ENCODE measurements at places on chromosomes 11 and 22.
A peak's percentile ranks its signal among the peaks of the same experiment; 100 is the strongest.

DNA sequence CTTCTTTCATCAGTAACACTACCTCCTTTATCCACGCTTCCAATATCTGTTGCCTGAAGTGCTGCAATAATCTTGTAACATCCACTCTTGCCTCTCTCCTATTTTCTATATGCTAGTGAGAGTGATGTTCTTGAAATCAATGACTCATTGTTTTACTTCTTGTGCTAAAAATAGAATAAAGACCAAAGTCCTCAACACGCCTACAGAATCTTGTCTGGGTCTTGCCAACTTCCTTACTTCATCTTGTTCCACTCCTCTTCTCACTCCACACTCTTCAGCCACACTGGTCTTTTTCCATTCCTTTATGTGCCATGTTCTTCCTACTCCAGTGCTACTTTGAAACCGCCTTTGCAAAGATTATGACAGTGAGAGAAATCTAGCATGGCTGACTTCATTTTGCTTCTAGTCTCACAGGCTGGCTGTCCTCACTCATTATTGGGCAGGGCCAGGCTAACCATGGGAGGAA lies 136.4 kb downstream of the CCDC81 start:
- no peaks in the 10 kb centered on the region for H3K27me3 ChIP-seq
- H3K4me3 ChIP-seq, result no peak overlapping the region
- H3K36me3 ChIP-seq, result no peaks in the 10 kb centered on the region

DNA sequence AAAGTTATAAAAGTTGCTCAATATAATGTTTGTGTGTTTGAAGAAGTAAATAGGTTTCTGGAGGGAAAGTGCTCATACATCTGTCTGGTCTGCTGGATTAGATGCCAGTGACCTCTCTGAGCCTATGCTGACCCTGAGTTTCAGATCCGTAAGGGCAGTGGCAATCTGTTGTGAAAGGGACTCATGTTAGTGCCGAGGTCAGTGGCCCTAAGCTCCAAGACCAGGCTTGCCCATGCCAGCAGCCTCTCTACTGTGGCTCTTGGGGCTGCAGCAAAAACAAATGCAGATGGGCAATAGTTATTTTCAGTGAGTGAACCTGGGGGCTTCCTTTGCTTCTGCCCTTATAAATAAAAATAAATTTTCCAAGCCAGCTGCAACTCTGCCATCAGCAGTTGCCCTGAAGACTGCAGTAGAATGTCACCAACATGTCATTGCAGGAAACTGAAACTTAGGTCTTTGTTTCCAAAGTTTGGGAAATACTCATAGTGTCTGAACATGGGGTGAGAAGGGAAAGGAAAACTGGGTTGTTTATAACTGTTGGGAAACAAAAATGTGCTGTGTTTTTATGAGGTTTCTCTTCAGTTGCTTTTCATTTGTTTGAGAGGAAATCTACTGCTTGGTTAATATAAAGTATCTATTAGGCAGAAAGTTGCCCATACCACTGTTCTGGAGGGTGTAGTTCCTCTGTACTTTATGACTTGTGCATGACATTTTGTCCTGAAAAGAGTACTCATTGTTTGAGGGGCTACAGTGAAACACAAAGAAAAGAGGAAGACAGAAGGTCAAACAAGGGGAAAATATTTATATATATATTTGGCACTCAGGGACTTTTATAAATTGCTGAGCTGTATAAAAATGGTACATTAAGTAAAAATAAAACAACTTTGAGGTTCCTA lies 9.5 kb upstream of the MS4A4E start:
- DNase-seq, result no peak
- H3K4me3 ChIP-seq, result no peak overlapping the region
- no peaks in the 10 kb centered on the region for H3K27me3 ChIP-seq
- no peak overlapping the region for H3K27ac ChIP-seq
- H3K4me1 ChIP-seq, result peaks cover 4% of the 10 kb centered on the region
- 0 out of 2 replicates have a peak, but pooled peaks cover 3% of the 10 kb centered on the region for H3K36me3 ChIP-seq

DNA sequence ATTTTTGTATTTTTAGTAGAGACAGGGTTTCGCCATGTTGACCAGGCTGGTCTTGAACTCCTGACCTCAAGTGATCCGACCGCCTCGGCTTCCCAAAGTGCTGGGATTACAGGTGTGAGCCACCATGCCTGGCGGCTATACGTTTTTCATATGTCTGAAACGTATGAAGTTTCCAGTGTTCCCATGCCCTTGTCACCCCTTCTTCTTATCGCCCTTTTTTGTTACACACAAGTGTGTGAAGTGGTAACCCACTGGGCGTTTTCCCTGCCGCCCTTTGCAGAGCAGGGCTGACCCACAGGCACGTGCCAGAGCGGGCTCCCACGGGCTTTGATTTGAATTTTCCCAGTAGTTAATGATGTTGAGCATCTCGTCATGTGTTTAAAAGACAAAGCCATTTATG lies 17.0 kb downstream of the PIM3 start:
- H3K27ac ChIP-seq, result no peak overlapping the region
- peaks cover 11% of the 10 kb centered on the region for H3K27me3 ChIP-seq
- no peaks in the 10 kb centered on the region for H3K4me1 ChIP-seq
- peaks cover 7% of the 10 kb centered on the region for H3K36me3 ChIP-seq
- H3K4me3 ChIP-seq, result no peak overlapping the region
- DNase-seq, result no peak

GRCh38 chr11:61534025-61534932 lies 25.7 kb downstream of the LRRC10B start:
- H3K36me3 ChIP-seq, result no peaks in the 10 kb centered on the region
- no peak overlapping the region for H3K4me3 ChIP-seq
- no peak for DNase-seq

- DNase-seq, result no peak
- no peaks in the 10 kb centered on the region for H3K27me3 ChIP-seq
- H3K4me3 ChIP-seq, result no peak overlapping the region
- peaks cover 16% of the 10 kb centered on the region for H3K36me3 ChIP-seq
- H3K27ac ChIP-seq, result no peak overlapping the region
Measured at GRCh38 chr11:30329150-30329940, 6.4 kb downstream of the ARL14EP start.

DNA sequence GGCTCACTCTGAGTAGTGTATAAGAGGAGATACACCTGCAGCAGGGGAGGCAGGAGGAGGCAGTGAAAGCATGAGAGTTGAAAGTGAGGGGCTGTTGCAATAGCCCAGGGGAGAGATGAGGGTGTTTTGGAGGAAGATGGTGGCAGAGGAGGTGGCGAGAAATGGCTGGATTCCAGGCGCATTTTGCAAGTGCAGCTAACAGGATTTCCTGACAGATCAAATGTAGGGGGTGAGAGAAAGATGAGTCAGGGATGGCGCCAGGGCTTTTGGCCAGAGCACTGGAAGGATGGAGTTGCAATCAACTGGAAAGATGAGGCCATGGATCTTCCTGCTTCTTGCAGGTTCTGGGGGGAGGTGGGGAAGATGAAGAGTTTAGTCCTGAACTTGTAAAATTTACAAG lies 16.8 kb upstream of the TSPAN18 start:
- H3K4me3 ChIP-seq, result no peak overlapping the region
- no peak overlapping the region for H3K27ac ChIP-seq
- no peak for DNase-seq
- H3K27me3 ChIP-seq, result peaks cover 12% of the 10 kb centered on the region
- H3K36me3 ChIP-seq, result no peaks in the 10 kb centered on the region

DNA sequence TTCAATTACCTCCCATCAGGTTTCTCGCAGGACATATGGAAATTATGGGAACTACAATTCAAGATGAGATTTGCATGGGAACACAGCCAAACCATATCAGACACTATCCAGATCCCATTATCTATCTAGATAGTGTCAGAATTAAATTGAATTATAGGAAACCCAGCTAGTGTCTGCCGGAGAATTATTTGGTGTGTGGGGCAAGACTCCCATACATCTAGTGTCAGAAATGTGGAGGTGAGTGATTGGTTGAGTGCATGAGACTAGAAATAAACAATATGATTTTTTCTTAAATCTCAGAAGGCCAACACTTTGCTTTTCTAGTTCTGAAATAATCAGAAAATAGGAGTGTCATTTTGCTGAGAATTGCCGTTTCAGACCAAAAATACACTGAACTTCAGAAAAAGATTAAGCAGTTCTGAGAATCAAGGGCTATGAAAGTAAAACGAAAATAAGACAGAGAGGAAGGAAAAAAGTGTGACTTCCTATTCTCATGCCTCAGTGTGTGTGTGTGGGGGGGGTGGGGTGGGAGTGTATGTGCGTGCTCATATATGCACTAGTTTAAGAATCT lies 21.3 kb downstream of the CASP12 start:
- no peaks in the 10 kb centered on the region for H3K4me1 ChIP-seq
- no peaks in the 10 kb centered on the region for H3K27me3 ChIP-seq

- no peaks in the 10 kb centered on the region for H3K27me3 ChIP-seq
- peaks cover 5% of the 10 kb centered on the region for H3K4me1 ChIP-seq
- peaks cover 18% of the 10 kb centered on the region for H3K36me3 ChIP-seq
Measured at GRCh38 chr11:68382358-68382998, 70.1 kb downstream of the LRP5 start.

DNA sequence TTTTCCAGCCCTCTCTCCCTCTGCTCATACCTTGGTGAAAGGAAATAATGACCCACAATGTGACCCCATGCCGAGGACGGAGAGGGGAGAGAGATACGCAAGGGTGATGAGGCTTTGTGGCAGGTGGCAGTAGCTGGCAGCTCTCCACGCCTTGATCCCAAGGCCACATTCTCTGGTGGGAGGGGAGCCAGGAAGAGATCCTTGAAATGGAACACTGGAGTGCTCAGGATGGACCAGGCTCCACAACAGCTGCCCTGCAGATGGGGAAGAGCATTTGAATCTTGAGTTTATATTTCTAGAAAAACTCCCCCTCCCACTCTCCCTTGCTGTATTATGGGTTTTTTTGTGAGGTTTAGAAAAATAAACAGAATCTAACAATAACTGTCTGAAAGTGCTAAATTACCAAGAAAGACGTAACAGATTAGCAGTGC lies 61.6 kb upstream of the CDON start:
- no peaks in the 10 kb centered on the region for H3K27me3 ChIP-seq
- H3K4me3 ChIP-seq, result no peak overlapping the region
- no peak overlapping the region for H3K27ac ChIP-seq

DNA sequence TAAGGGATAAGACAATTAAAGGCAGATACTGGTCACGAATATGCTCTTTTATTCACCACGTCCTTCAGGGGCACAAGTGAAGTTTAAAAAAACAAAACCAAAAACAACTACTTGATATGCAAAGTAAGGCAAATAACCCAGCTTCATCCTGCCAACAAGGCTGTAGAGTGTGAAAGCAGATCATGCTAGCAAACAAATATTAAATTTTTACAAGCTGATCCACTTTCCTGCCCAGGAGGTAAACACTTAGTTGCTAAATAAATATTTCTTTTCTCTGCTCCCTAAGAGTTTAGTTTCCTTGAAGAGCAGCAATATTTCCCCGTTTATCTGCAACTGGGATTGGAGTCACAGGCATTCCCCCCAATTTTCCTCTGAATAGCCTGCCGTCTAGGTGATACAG lies 300.2 kb downstream of the LARGE1 start:
- no peaks in the 10 kb centered on the region for H3K27me3 ChIP-seq
- H3K4me3 ChIP-seq, result no peak overlapping the region
- peaks cover 15% of the 10 kb centered on the region for H3K4me1 ChIP-seq
- no peak overlapping the region for H3K27ac ChIP-seq

DNA sequence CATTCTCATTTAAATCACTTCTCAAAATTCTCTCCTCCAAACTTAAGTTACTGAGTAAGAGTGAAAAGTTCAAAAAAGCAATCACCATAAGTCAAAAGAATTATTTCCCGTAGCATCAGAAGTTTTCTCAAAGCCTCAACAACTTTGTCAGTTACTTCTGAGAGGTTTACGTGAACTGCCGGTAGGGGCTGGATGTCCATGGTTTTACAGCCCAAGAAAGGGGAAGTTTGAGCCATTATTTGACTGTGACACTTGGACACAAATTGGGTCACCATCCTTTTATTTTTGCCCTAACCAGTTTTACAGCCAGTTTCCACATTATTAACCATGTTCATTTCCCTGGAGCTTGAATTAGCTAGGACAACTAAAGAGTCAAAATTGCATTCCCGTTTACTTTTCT lies 7.5 kb downstream of the POU2AF3 start:
- peaks cover 2% of the 10 kb centered on the region for H3K27me3 ChIP-seq
- H3K36me3 ChIP-seq, result no peaks in the 10 kb centered on the region
- peaks cover 30% of the 10 kb centered on the region for H3K4me1 ChIP-seq
- no peak for DNase-seq

GRCh38 chr11:19161651-19162050 lies 40.1 kb downstream of the CSRP3 start:
- H3K27ac ChIP-seq, result no peak overlapping the region
- H3K4me1 ChIP-seq, result no peaks in the 10 kb centered on the region
- no peak overlapping the region for H3K4me3 ChIP-seq
- no peak for DNase-seq
- peaks cover 29% of the 10 kb centered on the region for H3K36me3 ChIP-seq

- no peak overlapping the region for H3K4me3 ChIP-seq
- DNase-seq, result no peak
Measured at GRCh38 chr11:71119656-71120269, 132.6 kb downstream of the SHANK2 start.

- no peak overlapping the region for H3K27ac ChIP-seq
- peak; percentile 58 for DNase-seq
- peaks cover 12% of the 10 kb centered on the region for H3K4me1 ChIP-seq
- H3K4me3 ChIP-seq, result peak overlapping the region; percentile 69
Measured at GRCh38 chr11:725624-726202, 19.7 kb downstream of the EPS8L2 start.

- H3K4me3 ChIP-seq, result no peak overlapping the region
- peaks cover 17% of the 10 kb centered on the region for H3K36me3 ChIP-seq
- H3K4me1 ChIP-seq, result peaks cover 30% of the 10 kb centered on the region
Measured at GRCh38 chr11:94112206-94112953, 16.3 kb upstream of the PANX1 start.

GRCh38 chr22:24937114-24937513 lies 9.4 kb downstream of the LHFPL7 start:
- H3K4me3 ChIP-seq, result no peak overlapping the region
- no peaks in the 10 kb centered on the region for H3K27me3 ChIP-seq
- peaks cover 9% of the 10 kb centered on the region for H3K4me1 ChIP-seq
- peak; percentile 23 for DNase-seq
- H3K27ac ChIP-seq, result no peak overlapping the region
- no peaks in the 10 kb centered on the region for H3K36me3 ChIP-seq

DNA sequence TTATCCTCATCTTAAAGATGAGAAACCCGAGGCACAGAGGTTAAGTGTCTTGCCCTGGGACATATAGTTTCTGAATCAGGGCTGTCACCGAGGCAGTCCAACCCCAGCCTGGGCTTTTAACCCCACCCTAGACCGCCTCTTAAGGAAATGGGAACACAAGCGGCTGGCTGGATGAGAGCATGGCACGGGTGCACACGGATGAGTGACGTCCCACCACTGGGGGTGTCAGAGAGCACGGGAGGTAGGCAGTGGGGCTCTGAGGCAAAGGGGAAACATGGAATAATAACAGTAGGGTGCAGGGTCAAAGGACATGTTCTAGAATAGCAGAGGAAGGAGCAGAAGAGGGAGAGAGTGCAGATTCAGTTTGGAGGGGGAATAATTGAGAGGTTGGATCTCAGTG lies 22.3 kb downstream of the PPFIBP2 start:
- DNase-seq, result peak; percentile 49
- no peaks in the 10 kb centered on the region for H3K27me3 ChIP-seq
- H3K36me3 ChIP-seq, result no peaks in the 10 kb centered on the region
- peaks cover 6% of the 10 kb centered on the region for H3K4me1 ChIP-seq

Measured in WTC11 (cell line).